Natural killer cell (primary cell): ENCODE measurements at places on chromosomes 3 and 15. TPM values are rescaled to one million over a fixed set of nuclear protein-coding genes. Genes with fewer than 3 reads are reported as not detected.

ISY1 gene
- 56.1 TPM for total RNA-seq

PRKAR2A gene
- 43.5 TPM for total RNA-seq

SI gene
- not detected for total RNA-seq

GLDN gene
- total RNA-seq = not detected

MITF gene
- 0.54 TPM for total RNA-seq

SLC22A13 gene
- 0.40 TPM for total RNA-seq

SV2B gene
- total RNA-seq = not detected

CRYBG3 gene
- 1.1 TPM for total RNA-seq

RPUSD2 gene
- total RNA-seq = 15.2 TPM

DNA sequence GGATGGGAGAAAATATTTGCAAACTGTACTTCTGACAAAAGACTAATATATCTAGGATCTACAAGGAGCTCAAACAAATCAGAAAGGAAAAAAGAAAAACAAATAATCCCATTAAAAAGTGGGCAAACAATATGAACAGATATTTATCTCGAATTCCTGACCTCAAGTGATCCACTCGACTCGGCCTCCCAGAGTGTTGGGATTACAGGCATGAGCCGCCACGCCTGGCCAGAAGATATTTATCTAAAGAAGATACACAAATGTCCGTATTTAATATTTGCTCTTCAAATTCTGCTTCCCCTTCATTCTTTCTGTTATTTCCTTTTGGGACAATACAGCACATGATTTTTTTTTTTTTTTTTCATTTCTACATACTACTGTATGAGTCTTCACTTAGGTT is 151.7 kb upstream of the GRM7 start:
- DNase-seq = no peak

- DNase-seq = no peak
Measured at GRCh38 chr3:189710620-189711402, 79.6 kb downstream of the TP63 start.

- no peak for DNase-seq
Measured at GRCh38 chr15:60218256-60218655, 179.5 kb downstream of the ANXA2 start.

- no peak for DNase-seq
Measured at GRCh38 chr3:73409138-73409763, 215.5 kb downstream of the PDZRN3 start.

DNA sequence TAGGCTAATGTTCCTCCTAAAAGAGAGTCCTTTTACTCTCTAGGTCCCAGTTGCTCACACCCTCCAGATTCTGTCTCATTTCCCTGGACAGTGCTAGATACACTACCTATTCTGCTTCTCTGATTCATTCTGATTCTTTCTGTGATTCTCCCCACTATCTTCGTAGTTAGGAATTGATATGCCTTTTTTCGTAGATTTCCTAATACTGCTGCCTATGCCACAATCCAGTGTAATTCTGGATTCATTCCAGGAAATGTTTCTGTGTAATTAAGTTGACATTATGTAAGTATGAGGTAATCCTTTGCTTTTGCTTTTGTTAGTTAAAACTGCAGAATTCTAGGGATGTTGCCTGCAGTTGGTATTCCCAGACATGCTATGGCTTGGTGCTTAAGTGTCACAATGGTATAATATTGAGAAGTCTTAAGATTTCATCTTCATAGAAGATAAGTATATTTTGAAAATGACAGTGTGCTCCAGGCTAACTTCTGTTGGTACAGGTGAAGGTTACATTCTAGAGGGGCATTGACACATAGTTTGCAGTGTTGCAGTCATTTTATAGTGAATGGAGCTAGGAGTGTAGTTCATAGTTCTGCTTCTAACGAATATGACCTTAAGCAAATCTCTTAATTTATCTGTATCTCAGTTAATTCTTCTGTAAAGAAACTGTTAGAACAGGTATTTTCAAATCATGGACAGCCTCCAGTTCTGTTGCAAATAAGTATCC is 54.3 kb downstream of the RIOX2 start:
- DNase-seq = no peak

DNA sequence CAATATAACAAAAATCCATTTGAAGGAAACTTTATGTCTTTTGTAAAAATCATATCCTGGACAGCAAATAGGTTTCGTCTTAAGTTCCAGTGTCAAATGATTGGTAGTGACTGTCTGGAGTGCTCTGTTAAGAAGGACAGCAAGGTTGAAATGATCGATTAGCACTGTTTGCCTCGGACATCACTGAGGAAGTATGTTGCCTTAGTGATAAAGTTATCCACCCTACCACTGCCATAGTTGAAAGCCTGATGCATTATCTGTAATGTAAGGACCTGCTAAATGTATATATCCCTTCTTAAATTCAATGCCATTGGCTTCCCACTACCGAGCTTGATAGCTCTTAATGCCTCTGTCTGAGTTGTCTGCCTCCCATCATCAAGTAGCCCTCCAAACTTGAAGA is 70.0 kb downstream of the CFAP20DC start:
- no peak for DNase-seq

DNA sequence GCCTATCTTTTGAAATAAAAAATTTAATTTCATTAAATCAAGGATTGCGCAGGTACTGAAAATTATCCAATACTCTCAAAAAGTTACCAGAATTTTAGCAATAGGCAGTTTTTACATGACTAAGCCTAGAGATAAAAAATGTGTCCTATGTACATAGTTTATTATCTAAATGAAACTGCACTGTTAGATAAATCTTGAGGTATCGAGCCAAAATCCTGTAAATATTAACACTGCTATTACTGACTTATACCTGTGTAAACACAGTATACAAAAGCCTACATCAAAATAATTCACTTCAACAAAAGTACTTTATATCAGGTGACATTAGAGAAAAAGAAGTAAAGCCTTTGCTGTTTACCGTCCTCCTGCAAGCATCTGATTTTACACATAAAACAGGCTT is 60.7 kb downstream of the TASOR start:
- no peak for DNase-seq

DNA sequence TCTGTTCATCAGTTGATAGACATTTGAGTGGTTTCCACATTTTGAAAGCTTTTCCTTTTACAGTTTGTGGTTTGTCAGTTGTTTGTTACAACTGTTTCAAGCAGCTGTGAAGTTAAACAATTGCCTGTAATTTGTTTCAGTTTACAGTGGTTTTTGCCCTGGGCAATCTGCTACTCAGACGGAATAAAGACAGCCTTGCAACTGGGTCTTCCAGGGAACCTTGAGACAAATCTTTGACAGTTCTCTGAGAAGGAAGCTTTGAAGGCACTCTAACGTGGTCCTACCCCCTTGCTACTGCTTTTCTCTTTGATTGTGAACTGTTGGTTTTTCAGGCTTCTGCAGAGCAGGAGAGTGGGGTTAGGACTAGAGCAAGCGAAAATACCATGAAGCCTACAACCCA is 28.0 kb downstream of the LRRC28 start:
- DNase-seq = no peak

DNA sequence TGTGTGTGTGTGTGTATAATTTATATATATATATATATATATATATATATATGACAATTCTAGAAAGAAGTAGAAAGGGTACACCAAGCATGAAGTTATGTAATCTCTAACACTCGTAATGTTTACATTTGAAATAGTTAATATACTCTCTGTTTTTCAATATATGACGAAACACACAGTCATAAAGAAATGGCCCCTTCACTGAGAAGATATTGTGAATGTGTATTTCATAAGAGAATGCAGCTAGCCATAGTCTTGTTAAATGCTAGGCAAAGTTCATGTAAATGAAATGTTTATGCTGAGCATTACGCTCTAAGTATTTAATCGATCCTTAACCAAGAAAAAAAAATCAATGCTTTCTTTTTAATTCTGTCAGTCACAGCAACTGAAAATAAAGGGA is 154.7 kb upstream of the TSPAN3 start:
- no peak for DNase-seq

- DNase-seq = no peak
Measured at GRCh38 chr3:152151216-152151876, 117.4 kb upstream of the MBNL1 start.

GRCh38 chr3:108976058-108976457 is 22.4 kb upstream of the GUCA1C start:
- no peak for DNase-seq

- no peak for DNase-seq
Measured at GRCh38 chr3:54251705-54252104, 129.4 kb downstream of the CACNA2D3 start.

- no peak for DNase-seq
Measured at GRCh38 chr15:60396100-60396499, 1.7 kb downstream of the ANXA2 start.

GRCh38 chr3:151638555-151639417 is 94.9 kb upstream of the AADACL2 start:
- DNase-seq = no peak

GRCh38 chr3:140602781-140603180 is 75.1 kb upstream of the TRIM42 start:
- DNase-seq = no peak

DNA sequence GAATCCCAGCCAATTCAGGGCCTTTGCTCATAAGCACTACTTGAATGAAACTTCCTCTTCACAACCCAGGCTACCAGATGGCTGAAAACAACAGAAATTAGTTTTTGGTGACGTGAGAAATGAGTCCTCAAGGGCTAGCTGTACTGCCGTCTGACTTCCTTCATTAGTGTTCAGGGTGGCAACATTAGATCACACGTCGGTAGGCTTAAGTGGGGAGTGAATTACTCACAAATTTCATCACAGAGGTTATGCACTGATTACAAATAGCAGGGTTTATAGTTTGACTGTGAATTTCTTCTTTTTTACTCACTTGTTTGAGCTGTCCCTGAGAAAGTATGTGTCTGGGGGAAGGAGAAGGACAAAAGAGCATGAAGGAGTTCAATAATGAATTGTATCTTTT is 397.2 kb downstream of the GAP43 start:
- no peak for DNase-seq

DNA sequence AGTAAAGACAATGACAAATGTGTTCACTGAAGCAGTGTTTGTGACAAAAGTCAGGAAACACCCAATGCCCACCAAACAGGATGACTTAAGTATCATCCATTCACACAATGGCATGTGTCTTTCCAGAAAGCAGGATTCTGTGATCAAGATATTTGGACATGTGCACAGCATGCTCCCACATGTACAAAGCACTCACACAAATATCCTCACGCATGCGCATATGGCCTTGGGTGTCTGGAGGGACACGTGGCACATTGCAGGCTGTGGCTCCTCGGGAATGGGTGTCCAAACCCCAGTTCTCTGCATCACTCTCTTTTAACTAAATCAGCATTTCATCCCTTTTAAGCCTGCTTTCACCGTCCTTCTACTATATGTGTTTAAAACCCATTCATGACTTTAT is 130.5 kb downstream of the KLF13 start:
- no peak for DNase-seq

- DNase-seq = no peak
Measured at GRCh38 chr3:132569153-132569552, 27.9 kb upstream of the ACKR4 start.
